ENCODE measurements at places on chromosomes 3 and 15.

DNA sequence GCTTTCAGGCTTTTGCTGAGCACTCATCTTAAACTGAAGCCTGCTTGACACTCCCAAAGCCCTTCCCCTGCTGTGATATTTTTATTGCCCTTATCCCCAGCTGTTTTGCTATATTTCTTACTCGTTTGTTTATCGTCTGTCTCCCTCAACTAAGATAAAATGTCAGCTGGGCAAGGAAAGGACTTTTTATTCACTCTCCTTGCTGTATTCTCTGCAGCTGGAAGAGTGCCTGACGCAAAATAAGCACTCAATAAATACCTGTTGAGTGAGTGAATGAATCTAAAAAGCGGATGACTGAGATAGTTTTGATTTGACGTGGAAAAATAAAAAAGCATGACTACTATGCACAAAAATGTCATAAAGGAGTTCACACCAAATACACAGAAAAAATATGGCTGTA lies 84.8 kb upstream of the POMGNT2 start:
- peak; percentile 88 for DNase-seq

DNA sequence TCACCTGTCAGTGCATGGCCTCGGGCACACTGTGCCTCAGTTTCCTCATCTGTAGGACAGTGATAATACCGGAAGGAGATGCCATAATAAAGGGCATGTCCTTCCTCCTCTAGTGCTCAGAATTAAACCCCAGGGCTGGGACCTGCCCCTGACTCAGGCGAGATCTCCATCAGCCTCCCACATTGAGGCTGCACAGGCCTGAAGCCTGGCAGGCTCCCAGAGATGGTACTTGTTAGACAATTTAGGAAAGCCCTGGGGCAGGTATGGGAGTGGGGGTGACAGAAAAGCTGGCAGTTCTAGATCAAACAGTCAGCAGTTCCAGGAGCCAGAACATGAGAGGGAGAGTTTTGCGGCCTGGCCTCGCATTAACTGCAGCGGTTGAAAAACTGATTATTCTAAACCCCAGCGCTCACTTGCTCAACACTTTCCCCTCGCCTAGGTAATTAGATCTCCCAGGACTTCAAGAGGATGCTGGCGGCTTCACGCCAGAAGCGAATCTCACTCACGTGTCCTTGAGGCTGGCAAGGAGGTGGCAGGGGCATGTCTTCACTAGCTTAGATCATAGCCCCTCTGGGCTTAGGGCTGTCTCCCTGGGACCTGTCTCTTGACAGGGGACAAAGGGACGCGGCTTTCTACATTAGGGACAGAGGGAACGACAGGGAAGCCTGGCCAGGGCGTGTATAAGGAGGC lies 73.1 kb downstream of the ATP2B2 start:
- no peak for DNase-seq

DNA sequence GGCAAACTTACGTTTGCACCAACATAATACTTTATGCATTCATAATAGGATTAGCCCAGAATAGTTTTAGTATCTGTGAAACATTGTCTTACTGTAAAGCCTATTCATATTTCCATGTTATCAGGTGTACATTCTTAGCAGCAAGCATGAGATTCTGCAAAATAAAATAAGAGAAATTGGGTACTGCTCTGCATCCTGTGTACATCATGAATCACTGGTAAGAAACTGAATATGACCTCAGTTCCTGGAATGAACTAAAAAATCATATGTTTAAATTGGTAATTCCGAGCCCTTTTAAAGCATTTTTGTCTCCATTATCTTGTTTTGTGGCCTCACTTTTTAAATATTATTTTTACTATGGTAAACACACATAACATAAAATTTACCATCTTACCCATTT lies 605.1 kb downstream of the ROBO1 start:
- DNase-seq = no peak

- DNase-seq = no peak
These were observed 61.7 kb downstream of the FNDC3B start for GRCh38 chr3:172101107-172101506.

GRCh38 chr15:43941555-43941954 lies 114.8 kb downstream of the WDR76 start:
- no peak for DNase-seq

GRCh38 chr3:39329493-39329892 lies at the start of gene CCR8:
Gene CCR8 (plus strand): TSS chr3:39329709. CDS start chr3:39332332, 2,623 bp downstream.
- DNase-seq = no peak

DNA sequence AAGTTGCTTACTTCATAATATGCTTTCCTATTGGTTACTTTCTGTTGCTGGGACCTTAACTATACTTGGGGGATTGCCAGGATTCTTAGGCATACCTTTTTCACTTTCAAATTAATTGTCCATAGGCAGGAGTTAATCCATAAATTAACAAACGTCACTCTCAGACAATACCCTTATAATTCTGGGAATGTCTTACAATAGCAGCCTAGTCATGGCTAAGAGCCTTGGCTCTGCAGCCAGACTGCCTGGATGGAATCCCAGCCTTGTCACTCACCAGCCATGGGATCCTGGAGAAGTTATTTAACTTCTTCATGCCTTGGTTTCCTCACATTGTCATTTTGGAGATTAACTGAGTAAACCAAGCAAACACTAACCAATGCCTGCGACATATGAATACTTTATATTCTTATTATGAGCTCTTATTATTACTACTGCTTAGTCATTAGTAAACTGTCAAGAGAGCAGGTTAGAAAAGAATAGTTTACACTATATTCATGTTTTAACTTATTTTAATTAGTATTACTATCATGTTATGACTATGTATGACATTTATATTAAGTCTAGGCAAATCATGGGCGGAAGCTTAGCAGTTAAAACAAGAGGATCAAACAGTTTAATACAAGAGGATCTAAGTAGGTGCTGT lies 29.0 kb downstream of the GYG1 start:
- DNase-seq = no peak

Measured in GM04503 (cell line).